ENCODE measurements at places on chromosomes 7 and 10. TPM values are rescaled to one million over a fixed set of nuclear protein-coding genes. Genes with fewer than 3 reads are reported as not detected.

DNA sequence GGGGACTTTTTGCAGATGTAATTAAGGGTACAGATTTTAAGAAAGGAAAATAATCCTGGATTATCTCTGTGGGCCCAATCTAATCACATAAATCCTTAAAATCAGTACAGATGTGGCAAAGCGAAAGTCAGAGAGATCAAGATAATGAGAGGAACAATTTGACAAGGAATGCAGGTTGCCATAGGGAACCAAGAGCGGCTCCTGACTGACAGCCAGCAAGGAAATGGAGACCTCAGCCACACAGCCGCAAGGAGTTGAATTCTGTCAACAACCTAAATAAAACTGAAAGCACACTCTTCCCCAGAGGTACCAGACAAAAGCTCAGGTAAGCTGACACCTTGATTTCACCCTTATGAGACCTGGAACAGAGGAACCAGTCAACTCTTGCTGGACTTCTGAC is 3.4 kb upstream of the PNPLA8 start:
- H3K27me3 ChIP-seq: no peaks in the 10 kb centered on the region
- DNase-seq: no peak
- H3K4me1 ChIP-seq: peaks cover 5% of the 10 kb centered on the region
- H3K36me3 ChIP-seq: no peaks in the 10 kb centered on the region

GRCh38 chr10:119620241-119621077 is 23.7 kb upstream of the TIAL1 start:
- H3K4me1 ChIP-seq: no peaks in the 10 kb centered on the region
- no peak for DNase-seq
- H3K4me3 ChIP-seq: no peak overlapping the region
- no peaks in the 10 kb centered on the region for H3K36me3 ChIP-seq

DNA sequence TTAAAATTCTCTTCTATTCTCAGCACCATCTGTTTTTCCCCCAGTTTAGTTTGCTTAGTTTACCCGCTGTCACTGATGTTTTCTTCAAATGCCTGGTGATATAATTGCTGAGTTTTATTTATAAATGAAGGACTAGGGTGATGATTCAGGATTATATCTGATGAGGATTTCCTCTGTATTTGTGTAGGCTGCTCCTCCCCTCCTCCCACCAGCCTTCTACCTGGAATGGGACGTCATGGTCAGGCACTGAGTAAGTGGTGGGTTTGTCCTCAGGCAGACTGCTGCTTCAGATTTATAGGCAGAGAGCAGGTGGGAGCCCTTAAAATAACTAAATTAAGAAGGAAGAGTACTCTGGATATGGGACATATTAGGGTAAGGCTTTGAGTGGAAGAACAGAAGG is 35.8 kb downstream of the PALS2 start:
- H3K36me3 ChIP-seq: no peaks in the 10 kb centered on the region
- H3K4me3 ChIP-seq: no peak overlapping the region
- no peak overlapping the region for H3K27ac ChIP-seq
- H3K27me3 ChIP-seq: no peaks in the 10 kb centered on the region

DNA sequence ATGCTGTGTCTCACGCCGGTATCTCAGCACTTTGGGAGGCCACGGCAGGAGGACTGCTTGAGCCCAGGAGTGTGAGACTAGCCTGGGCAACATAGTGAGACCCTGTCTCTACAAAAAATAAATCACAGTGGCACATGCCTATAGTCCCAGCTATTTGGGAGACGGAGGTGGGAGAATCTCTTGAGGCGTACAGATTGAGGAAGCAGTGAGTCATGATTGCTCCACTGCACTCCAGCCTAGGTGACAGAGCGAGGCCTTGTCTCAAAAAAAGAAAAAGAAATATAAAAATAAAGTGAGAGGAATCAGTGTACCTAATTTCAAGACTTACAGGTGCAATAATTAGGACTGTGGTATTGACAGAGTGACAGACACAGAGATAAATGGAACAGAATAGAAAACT is 23.9 kb downstream of the SLC25A40 start:
- no peaks in the 10 kb centered on the region for H3K4me1 ChIP-seq
- no peak for DNase-seq

DNA sequence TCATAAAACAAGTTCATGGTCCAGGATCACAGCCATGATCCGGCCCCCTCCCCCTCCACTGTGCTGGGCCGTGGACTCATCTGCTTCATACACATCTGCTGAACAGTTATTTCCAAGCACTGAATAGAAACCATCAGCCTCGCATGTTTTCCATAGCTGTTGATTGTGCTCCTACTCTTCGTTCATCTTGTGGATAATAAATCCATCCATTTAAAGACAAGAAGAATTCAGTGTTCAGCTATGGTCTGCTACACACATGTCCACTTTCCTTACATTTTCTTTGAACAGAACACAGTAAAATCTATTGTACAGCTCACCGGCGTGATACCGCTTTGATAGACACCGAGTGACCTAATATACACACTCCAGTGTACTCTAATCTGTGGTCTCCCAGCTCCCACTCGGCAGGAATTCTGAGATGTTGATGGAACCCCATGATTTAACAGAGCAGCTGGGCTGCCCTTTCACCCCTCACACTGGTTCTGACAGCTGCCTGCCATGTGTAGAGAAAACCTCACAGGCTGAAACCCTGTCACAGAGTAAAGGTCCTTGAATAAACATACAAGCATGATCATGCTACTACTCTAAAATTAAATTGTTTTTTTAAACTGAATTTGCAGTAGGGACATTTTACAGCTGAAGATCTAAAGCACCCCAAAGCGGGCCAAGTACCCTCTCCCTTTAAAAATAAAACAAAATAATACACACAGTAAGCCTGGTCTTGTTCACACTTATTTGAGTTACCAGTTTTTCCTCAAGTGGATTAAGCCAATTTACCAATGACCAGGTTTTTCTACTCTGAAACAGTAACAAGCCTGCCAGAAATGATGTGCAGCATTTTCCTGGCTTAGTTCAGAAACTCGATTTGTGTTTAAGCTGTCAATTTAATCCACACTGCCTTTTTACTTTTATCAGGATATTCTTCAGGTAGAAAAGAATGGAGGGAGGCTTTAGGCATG is 95.1 kb upstream of the FZD1 start:
- no peaks in the 10 kb centered on the region for H3K27me3 ChIP-seq
- no peaks in the 10 kb centered on the region for H3K36me3 ChIP-seq
- no peak overlapping the region for H3K27ac ChIP-seq
- no peak for DNase-seq
- H3K4me3 ChIP-seq: no peak overlapping the region
- no peaks in the 10 kb centered on the region for H3K4me1 ChIP-seq

DNA sequence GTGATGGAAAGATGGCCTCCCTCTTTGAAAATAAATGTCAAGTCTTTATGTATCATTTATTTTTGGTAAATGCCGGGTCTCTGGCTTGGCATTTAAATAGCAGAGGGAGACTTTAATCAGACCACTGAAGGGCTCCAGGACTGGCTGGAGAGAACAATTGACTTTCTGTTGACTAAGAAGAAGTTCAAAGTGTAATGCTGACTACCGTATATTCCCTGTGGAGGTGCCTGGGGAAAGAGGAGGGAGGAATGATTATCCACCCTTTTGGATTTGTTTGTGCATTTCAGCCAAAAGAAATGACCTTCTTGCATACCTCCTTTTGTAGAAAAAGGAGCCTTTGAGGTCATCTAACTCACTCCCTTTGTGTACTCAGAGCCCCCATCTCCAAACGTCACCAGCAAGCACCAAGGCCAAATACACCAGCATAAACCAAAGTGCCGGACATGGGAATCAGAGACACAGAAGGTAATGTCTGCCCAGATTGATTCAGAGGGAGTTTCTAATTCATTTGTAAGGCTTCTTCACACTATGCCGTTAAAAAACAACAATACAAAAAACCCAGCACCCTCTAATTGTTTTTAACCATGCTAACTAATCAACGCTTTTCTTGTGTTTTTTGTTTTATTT is 75.2 kb downstream of the PRLHR start:
- H3K4me3 ChIP-seq: no peak overlapping the region
- DNase-seq: no peak
- no peaks in the 10 kb centered on the region for H3K36me3 ChIP-seq
- no peak overlapping the region for H3K27ac ChIP-seq
- H3K27me3 ChIP-seq: no peaks in the 10 kb centered on the region

GRCh38 chr10:46318799-46319198 is 32.0 kb downstream of the ANTXRL start:
- no peak overlapping the region for H3K27ac ChIP-seq
- no peaks in the 10 kb centered on the region for H3K36me3 ChIP-seq

- no peak for DNase-seq
- H3K4me3 ChIP-seq: no peak overlapping the region
- no peaks in the 10 kb centered on the region for H3K36me3 ChIP-seq
- no peaks in the 10 kb centered on the region for H3K4me1 ChIP-seq
- no peak overlapping the region for H3K27ac ChIP-seq
Measured at GRCh38 chr10:112653215-112653614, 206.2 kb downstream of the VTI1A start.

OR2A7 gene
- total RNA-seq: 2.0 TPM

FAM180A gene
- 133 TPM for total RNA-seq

PON3 gene
- not detected for total RNA-seq

NYAP1 gene
- 0.95 TPM for total RNA-seq

Measured in thoracic aorta (tissue), 2 donors.